EH (cell line): ENCODE measurements at places on chromosomes 2 and 18.

- DNase-seq, result no peak
Observed at GRCh38 chr2:193894081-193894480, 1699.3 kb upstream of the TMEFF2 start.

GRCh38 chr2:30847841-30848240, 40.6 kb upstream of the CAPN13 start:
- DNase-seq, result peak; percentile 8

- no peak for DNase-seq
Observed at GRCh38 chr2:45031028-45031427, 21.8 kb upstream of the SIX2 start.

DNA sequence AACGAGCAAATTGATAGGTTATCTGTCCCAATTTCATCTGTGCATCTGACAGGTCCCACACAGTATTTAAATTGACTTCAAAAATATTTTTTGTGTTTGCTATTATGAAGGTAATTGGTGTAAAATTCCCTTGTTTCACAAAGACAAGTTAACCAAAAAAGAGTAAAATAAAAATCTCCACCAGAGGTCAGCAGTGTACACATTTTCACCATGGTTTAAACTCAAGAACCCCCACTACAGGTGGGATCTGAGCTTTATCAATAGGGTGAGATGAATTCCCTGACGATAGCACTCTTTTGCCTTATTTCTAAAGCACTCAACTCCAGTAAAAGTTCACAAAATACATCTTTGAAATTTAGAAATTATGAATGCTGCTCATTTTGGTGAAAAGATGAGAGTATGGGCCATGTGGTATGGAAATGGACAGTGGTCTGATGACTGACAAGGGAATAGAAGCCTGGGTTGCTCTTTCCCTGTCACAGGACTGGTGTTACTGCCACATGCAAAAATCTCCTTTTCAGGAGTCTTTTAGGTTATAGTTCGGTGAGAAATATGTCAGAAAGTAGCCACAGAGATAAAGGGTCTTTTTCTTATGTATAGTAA, 68.0 kb downstream of the SERPINB8 start:
- peak; percentile 21 for DNase-seq

DNA sequence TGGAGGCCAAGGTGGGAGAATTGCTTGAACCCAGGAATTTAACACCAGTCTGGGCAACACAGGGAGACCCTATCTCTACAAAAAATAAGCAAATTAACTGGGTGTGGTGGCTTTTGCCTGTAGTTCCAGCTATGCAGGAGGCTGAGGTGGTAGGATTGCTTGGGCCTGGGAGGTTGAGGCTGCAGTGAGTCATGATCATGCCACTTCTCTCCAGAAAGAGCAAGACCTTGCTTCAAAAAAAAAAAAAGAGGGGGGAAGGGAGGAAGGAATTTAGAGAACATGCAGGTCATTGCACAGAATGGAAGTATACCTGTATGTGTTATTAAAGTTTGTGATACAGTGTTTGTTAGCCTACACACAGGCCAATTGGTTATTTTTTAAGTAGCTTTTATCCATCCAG, 25.8 kb downstream of the PKP4 start:
- peak; percentile 43 for DNase-seq

DNA sequence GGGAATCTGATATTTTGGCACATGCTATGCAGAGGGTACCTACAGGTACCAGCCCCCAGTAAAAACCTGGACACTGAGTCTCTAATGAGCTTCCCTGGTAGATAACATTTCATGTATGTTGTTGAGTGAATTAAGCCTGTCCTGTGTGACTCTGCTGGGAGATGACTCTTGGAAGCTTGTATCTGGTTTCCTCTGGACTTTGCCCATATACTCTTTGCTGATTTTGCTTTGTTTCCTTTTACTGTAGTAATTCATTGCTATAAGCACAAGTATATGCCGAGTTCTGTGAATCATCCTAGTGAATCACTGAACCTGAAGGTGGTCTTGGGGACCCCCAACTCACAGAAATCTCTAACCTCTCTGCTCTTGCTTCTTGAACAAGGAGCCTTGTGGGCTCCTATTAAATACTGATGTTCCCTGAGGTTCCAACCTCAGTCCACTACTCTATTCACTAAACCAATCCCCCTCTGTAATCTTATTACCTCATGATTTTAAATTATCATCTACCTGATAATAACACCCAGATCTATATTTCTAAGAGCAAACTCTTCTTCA, 94.3 kb upstream of the WDSUB1 start:
- no peak for DNase-seq

DNA sequence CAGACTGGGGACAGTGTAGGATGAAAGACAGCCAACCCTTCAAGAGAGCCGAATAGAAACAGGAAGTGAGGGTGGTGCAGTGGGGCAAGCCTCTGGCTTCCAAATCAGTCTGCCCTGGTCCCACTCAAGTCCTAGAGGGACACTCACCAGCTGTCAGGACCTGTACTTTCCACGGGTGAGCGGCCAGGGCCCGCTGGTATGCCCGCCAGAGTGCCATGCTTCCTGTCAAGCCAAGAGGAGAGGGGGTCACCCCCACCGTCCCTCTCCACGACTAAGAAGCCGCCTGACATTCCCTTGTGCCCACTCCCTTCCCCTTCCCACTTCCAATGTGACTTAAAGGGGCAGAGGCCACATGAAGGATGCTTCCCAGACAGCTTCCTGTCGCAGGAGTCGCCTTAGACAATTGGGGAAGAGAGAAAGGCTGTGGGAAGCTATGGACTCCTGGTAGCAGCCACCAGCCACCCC, 564 bp downstream of the MPV17 start:
- DNase-seq, result peak; percentile 25

- DNase-seq, result no peak
Observed at GRCh38 chr18:34576622-34577021, 133.5 kb upstream of the DTNA start.

- DNase-seq, result peak; percentile 14
Observed at GRCh38 chr2:238286987-238287736, 1.2 kb downstream of the PER2 start.

DNA sequence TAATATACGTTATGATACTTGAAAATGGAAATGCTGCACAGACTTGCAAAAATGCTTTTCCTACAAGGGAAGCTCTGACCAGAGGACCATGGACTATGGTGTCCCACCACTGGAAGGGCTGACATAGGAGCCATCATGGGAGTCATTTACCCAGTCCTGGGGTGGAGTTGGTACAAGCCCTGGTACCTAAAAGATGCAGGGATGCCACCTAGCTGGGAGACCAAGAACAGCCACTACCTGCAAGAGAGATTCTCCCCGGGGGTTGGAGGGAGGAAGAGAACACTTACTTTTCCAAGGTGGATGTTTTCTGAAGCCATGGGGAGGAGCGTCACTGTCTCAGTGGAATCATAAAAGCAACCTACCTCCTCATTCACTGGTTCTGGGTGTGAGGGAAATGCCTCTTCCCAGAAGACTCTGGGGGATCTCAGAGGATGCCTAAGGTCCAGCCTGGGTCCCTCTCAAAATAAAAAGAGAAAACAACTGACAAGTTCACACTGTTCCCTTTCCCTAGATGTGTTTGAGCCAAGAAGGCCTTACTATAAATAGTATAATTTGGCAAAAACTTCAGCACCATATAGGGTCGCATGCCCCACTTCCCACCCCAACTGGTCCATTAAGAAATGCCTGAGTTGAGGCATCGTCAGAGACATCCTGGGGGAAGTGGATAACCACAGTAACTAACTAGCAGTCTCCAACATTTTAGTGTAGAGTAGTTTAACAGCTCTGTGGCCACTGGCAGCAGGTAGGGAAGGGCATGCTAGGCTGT, 39.9 kb downstream of the REEP1 start:
- DNase-seq, result peak; percentile 8

GRCh38 chr18:37717656-37718055, 152.1 kb upstream of the CELF4 start:
- DNase-seq, result no peak

DNA sequence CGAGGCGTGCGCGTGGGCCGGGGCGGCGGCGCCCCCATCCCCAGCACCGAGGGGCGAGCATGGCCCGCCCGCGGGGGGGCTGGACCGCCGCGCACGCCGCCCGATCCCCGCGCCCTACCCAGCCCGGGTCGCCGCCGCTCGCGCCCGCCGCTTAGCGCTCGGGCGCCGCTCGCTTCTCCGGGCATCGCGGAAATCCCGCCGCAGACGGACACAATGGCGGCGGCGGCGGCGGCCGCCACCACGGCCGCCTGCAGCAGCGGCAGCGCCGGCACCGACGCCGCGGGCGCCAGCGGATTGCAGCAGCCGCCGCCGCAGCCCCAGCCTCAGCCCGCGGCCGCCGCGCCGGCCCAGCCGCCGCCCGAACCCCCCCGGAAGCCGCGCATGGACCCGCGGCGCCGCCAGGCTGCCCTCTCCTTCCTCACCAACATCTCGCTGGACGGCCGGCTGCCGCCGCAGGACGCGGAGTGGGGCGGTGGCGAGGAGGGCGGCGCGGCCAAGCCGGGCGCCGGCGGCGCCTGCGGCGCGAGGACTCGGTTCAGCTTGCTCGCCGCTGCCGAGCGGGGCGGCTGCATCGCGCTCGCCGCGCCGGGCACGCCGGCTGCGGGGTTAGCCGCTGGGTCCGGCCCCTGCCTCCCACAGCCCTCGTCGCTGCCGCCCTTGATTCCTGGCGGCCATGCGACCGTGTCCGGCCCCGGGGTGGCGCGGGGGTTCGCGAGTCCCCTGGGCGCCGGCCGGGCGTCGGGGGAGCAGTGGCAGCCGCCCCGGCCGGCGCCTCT, 453 bp downstream of the CABLES1 start:
- peak; percentile 64 for DNase-seq

DNA sequence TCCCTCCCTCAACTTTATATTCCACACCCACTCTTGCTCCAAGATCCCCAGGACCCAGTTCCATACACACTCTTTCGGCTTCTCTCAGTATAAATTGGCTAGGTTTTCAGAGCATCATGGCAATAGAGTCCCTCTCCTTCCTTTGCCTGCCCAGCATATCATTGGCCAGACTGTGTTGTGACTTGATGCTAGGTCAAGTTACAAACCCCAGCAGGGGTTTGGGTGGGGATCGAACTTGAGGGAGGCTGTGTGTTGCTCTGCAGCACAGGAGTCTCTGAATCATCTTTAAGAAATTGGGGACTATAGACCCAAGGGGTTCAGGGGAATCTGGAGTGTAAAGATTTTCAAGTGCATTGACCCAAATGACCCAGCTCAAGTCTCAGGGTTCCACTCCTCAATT, 477.5 kb upstream of the MEIS1 start:
- DNase-seq, result no peak

DNA sequence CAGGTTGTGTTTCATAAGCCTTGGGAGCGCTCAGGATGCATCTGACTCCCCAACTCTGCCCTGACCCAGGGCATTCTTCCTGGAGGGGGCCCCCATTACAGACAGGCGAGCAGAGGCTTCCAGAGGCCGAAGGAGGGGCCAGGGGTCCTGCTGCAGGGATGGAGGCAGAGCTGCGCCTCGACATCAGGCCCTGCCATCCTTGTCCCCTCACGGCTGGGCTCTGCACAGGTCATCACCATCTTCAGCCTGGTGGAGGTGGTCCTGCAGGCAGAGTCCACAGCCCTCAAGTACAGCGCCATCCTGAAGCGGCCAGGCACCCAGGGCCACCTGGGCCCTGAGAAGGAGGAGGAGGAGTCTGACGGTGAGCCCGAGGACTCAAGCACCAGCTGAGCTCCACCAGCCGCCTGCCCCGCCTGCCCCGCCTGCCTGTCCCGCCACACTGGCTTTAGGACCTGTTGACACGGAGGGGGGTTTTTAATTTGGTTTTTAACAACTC, 42.3 kb upstream of the ALPP start:
- DNase-seq, result no peak

- no peak for DNase-seq
Observed at GRCh38 chr2:15919716-15920434, 20.5 kb upstream of the MYCN start.

DNA sequence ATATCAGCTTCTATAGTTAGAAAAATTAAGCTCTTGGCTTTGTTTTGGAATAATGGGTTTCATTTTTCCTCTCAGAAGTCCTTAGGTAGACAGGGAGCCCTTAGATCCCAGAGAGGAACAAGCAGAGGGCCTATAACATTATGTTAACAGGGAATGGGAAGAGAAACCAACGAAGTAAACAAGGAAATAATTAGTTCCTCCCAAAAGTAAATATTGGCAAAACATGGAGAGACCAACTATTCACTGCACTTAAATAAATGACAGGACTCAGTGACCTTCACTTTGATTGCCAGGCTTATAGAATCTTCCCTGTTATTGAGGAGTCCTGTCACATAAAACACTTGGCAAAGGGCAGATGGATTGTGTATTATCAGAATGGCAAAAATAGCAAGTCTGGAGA, 5.3 kb downstream of the CRIM1 start:
- DNase-seq, result no peak

DNA sequence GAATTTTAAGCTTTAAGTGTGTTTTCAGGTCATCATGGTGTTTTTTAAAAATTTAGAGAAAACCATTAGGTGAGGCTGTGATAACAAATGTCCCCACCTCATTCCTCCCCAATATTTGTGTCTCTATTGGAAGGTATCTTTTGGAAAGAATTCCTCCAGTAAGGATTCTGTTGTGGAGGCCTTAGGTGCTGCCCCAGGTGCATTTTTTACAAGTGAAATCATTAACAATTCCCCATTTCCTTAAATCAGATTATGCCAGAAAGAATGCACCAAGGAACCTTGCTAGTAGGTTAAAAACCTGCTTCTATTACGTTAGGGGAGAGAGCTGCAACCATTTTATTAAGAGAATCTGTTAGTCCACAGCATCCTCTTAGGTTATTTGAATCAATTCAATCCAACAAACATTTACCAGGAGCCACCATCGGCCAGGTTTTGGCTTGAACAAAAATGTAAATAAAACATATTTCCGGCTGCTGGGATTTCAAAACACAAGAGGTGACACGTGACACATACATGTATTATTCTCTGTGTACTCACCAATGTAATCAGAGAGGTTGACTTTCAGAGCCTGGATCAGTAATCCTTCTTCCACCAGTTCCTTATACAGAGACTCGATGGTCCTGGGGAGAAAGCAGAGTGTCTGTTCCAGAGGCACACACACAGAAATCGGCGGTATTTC, 112.5 kb upstream of the ASB18 start:
- no peak for DNase-seq

- no peak for DNase-seq
Observed at GRCh38 chr2:16015903-16016265, 75.5 kb downstream of the MYCN start.

- DNase-seq, result no peak
Observed at GRCh38 chr2:162381851-162382250, 37.9 kb downstream of the GCA start.

DNA sequence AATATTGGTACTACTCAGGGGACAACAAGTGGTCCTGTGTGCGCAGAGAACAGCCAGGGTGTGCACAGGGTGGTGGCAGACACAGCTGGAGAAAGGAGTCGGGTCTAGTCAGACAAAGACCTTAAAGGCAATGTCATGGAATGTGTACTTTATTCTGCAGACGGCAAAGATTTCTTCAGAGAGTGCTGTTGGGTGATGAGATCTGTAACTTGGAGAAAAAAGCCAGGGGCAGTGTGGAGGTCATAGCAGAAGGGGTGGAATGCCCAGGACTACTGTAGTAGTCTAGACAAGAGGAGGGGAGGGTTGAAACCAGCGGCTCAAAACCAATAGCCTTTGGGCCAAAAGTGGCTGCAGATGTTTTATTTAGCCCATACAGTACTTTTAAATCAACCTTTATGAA, 121.3 kb upstream of the ZFP36L2 start:
- no peak for DNase-seq

GRCh38 chr2:37665604-37666362, 5.7 kb downstream of the CDC42EP3 start:
- no peak for DNase-seq
